Naive thymus-derived CD8-positive, alpha-beta T cell (primary cell): ENCODE measurements at places on chromosomes 12 and 14. TPM values are rescaled to one million over a fixed set of nuclear protein-coding genes. Genes with fewer than 3 reads are reported as not detected.

The PPFIA2 gene
- not detected for polyA plus RNA-seq

The MSI1 gene
- polyA plus RNA-seq: not detected

The ZFYVE26 gene
- 3.7 TPM for polyA plus RNA-seq

The OAS2 gene
- 25.6 TPM for polyA plus RNA-seq

The SLC2A14 gene
- polyA plus RNA-seq: not detected

The KRT73 gene
- polyA plus RNA-seq: 0.72 TPM

The GMPR2 gene
- polyA plus RNA-seq: 85.4 TPM

The GLT8D2 gene
- polyA plus RNA-seq: not detected

The CCDC38 gene
- polyA plus RNA-seq: not detected

The CISTR gene
- not detected for polyA plus RNA-seq

The STON2 gene
- not detected for polyA plus RNA-seq
